ENCODE measurements at places on chromosomes 2 and 18. TPM values are rescaled to one million over a fixed set of nuclear protein-coding genes. Genes with fewer than 3 reads are reported as not detected.

The TTL gene
- total RNA-seq, result 75.3 TPM

The SLC4A3 gene
- 11.4 TPM for total RNA-seq

The PSD4 gene
- total RNA-seq, result 10.0 TPM

The ZNF385B gene
- 0.22 TPM for total RNA-seq

The UGT1A3 gene
- total RNA-seq, result not detected

The CAPN13 gene
- not detected for total RNA-seq

The SAG gene
- not detected for total RNA-seq

The PPP1R1C gene
- total RNA-seq, result 4.8 TPM

The EML6 gene
- 0.67 TPM for total RNA-seq

The ZSWIM2 gene
- not detected for total RNA-seq

GRCh38 chr2:108184419-108184818 lies 55.3 kb upstream of the SULT1C3 start:
- peak; percentile 46 for DNase-seq

DNA sequence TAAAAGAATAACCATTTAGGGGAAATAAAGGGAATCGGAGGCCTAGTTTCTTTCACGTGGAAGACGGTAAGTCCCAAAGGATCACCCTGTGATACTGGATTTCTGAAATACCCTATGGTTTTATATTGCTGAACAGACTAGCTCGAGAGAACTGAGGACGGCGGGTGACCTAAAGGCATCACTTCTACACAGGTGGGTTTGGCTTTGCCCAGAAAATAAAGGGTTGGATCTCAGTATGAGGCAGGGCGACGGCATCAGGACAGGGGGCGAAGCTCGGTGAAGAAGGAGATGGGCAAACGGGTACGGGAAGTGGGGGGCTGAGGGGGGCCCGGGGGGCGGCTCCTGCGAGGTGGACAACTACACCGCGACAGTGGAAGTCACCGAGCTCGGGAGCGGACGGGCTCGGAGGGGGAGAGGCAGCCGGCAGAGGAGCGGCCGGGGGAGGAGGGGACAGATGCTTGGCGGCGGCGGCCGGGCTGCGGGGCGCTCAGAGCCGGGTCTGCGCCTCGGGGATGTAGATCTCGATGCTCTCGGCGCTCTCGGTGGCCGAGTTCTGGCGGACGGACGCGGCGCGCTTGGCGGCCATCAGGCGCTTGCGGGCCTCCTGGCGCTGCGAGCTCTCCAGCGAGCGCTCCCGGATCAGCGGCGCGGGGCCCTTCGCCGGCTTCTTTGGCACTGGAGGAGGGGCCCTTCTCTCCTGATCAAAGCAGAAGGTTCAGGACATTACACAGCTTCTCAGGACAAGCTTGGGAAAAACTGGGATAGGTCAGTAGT lies 48.9 kb downstream of the TGIF1 start:
- DNase-seq, result no peak

GRCh38 chr18:2653467-2653866 lies 2.1 kb upstream of the SMCHD1 start:
- no peak for DNase-seq

GRCh38 chr2:126449677-126450076 lies 206.3 kb upstream of the GYPC start:
- no peak for DNase-seq

- no peak for DNase-seq
Observed at GRCh38 chr2:47173986-47174732, 19.1 kb upstream of the STPG4 start.

- DNase-seq, result peak; percentile 45
Observed at GRCh38 chr18:6624661-6625311, 104.7 kb upstream of the ARHGAP28 start.

DNA sequence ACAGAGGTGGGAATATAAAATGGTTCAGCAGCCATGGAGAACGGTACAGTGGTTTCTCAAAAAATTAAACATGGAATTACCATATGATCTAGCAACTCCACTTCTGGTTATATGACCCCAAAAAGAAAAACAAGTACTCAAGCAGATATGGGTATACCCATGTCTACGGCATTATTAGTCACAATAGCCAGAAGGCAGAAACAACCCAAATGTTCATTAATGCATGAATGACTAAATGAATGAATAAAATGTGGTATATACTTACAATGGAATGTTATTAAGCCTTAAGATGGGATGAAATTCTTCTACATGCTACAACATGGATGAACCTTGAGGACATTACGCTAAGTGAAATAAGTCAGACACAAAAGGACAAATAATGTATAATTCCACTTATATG lies 266.8 kb upstream of the FBXO11 start:
- DNase-seq, result no peak

DNA sequence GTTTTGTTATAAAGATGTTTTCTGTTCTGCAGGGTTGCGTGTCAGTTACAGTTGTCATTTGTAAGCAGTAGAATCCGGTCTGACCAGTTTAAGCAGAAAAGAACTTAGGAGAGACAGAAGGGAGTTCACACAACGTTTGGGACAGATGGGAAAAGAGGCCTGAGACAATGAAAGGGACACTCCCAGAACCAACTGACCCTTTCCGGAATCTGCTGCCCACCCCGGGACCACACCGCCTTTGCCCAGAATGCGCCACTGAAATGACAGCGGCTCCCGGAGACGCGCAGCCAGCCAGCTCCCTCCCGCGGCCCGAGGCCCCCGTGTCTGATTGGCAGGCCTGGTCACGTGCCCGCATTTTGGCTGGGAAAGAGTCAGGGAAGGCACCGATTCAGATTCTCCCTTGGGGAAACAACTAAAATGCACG lies 244.6 kb downstream of the BCL2 start:
- no peak for DNase-seq

GRCh38 chr2:119049968-119050704 lies 108.1 kb downstream of the MARCO start:
- peak; percentile 6 for DNase-seq

- peak; percentile 31 for DNase-seq
Observed at GRCh38 chr2:148582679-148583511, 61.7 kb upstream of the EPC2 start.

DNA sequence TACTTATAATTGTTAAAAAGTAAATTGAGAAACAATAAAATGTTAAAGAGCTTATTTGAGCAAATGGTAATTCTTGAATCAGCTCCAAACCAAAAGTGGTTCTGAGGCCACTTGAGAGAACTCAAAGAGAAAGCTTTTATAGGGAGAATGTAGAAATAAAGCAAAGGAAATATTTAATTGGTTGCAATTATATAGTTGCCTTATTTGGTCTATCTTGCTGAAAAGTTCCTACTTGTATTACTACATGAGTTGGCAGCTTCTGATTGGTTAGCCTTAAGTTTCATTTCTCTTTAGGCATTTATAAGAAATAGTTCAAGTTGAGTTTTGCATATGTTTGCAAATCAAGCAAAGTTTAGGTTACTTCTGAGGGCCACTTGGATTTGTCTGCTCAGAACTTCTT lies 38.1 kb downstream of the SCN2A start:
- DNase-seq, result peak; percentile 37

GRCh38 chr2:153499439-153499838 lies 20.9 kb upstream of the RPRM start:
- DNase-seq, result no peak

DNA sequence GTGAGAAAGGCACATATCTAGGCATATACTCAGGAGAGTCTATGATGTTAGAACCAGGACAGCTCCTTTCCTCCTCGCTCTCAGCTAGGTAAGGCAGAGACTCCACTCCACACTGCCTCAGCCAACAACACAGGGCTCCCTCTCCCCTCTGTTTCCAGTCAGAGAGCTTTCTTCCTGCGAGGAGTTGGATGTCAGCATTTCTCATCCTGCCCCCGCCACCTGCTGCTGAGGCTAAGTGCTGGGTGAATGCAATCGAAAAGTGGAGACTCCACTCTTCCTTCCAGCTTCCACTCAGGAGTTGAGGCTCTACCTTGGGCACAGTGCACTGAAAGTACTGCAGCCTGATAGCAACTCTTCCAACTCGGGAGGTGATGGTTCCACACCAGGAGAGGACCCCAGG lies 177.2 kb upstream of the RAB6C start:
- DNase-seq, result no peak
